ENCODE measurements at places on chromosomes 5 and 9. TPM values are rescaled to one million over a fixed set of nuclear protein-coding genes. Genes with fewer than 3 reads are reported as not detected.
A peak's percentile ranks its signal among the peaks of the same experiment; 100 is the strongest.

DNA sequence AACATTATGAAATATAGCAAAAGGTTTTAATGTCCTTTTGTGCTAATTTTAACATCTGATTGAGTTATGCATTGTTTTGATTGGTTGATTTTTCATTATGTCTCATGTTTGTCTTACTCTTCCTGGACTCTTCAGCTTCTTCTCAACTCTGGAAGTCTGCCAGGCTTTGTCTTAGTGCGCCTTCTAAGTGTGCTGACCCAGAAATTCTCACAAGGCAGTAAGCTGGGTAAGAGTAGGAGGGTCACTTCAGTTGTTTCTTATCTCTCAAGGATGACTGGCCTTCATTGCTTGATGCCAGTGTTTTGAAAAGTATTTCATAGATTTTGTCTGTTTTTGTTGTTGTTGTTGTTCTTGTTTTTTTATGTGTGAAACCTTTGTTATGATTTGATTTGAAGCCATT, 59.2 kb downstream of the RIC1 start:
- no peak for DNase-seq

- no peak for DNase-seq
Observed at GRCh38 chr9:31445960-31446359, 938.5 kb upstream of the ACO1 start.

GRCh38 chr5:179727106-179727505, 5.5 kb upstream of the MAML1 start:
- no peak for DNase-seq

Gene PLK2
- total RNA-seq, result 15.0 TPM

GRCh38 chr5:56481428-56482357, 248.6 kb upstream of the ANKRD55 start:
- peak; percentile 35 for DNase-seq

- DNase-seq, result no peak
Observed at GRCh38 chr9:96159596-96159995, 142.4 kb downstream of the HSD17B3 start.

Gene NTRK2
- total RNA-seq, result 20.1 TPM

Gene SLC6A3
- 0.16 TPM for total RNA-seq

DNA sequence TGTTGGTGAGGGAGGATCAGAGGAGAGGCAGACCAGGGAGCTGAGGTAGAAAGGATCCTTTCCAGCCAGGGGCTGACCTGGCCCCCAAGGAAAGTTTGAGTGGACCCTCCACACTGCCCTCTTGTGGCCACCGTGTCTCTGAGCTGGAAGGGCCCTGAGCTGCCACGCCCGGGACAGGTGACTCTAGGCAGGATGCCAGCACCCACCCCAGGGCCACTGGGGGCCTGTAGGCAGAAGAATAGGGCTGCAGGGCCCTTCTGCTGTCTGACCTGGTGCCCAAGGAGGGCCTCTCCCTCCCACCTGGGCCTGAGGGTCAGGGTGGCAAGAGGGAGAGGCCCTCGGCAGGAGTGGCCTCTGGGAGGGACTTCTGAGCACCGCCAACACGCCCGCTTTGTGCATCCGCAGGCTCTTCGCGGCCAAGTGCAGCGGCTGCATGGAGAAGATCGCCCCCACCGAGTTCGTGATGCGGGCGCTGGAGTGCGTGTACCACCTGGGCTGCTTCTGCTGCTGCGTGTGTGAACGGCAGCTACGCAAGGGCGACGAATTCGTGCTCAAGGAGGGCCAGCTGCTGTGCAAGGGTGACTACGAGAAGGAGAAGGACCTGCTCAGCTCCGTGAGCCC, 76.8 kb downstream of the LMX1B start:
- DNase-seq, result peak; percentile 78

Data from neural crest cell (in vitro differentiated cells).